ENCODE measurements at places on chromosomes 7 and 10.

DNA sequence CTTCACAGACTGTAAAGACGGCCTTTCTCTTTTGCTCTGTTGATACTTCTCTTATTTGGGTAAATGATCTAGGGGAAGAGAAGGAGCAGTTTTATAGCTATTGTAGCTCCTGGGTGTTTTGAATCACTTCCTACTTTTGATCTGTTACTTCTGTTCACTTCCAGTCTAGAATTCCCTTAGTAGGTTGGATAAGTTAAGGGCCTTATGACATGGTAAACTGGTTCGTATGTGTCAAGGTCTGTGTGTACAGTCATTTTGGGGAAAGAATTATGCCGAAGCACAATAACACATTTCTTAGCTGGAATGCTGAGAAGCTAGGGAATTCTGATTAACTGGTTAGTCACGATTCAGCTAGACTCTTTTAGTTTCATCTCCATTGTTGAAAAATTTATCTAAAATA, 8.1 kb downstream of the DENND10 start:
- no peaks in the 10 kb centered on the region for H3K27me3 ChIP-seq
- H3K36me3 ChIP-seq = peaks cover 18% of the 10 kb centered on the region

DNA sequence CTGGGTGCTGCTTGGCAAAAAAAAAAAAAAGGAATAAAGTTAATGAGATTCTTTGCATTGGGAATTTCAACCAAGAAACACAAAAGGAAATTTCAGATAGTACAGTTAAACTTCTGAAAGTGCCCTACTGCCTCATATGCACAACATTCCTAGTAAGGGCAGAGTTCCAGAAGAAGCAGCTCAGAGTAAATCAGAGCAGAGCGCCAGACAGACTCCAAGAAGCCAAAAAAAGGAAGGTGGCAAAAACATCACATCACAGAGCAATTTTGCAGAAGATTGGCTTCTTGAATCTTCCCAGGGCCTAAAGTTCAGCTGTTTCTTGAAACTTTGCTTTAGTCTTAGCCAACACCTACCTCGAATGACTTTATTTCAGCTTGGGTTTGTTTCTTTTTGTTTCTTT, 544.1 kb downstream of the XPNPEP1 start:
- H3K4me3 ChIP-seq = no peak overlapping the region
- no peak for DNase-seq
- H3K27ac ChIP-seq = no peak overlapping the region
- H3K36me3 ChIP-seq = no peaks in the 10 kb centered on the region
- no peaks in the 10 kb centered on the region for H3K27me3 ChIP-seq
- H3K4me1 ChIP-seq = no peaks in the 10 kb centered on the region

DNA sequence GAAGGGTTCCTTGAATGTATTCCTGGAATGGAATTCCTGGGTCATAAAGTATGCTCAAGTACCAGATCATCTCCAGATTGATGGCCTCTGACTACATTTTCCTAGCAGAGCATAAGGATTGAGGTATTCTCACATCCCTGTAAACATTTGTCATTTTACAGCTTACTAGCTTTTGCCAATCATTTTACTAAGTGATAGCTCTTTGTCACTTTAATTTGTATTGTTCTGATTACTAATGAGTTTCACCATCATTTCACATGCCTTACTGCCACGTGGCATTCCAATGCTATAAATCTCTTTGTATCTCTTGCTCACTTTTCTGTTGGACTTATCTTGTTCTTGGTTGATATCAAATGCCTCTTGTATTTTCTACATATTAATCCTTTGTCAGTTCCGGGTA, 68.6 kb upstream of the CACNB2 start:
- H3K27me3 ChIP-seq = peaks cover 1% of the 10 kb centered on the region
- DNase-seq = no peak
- no peaks in the 10 kb centered on the region for H3K4me1 ChIP-seq

DNA sequence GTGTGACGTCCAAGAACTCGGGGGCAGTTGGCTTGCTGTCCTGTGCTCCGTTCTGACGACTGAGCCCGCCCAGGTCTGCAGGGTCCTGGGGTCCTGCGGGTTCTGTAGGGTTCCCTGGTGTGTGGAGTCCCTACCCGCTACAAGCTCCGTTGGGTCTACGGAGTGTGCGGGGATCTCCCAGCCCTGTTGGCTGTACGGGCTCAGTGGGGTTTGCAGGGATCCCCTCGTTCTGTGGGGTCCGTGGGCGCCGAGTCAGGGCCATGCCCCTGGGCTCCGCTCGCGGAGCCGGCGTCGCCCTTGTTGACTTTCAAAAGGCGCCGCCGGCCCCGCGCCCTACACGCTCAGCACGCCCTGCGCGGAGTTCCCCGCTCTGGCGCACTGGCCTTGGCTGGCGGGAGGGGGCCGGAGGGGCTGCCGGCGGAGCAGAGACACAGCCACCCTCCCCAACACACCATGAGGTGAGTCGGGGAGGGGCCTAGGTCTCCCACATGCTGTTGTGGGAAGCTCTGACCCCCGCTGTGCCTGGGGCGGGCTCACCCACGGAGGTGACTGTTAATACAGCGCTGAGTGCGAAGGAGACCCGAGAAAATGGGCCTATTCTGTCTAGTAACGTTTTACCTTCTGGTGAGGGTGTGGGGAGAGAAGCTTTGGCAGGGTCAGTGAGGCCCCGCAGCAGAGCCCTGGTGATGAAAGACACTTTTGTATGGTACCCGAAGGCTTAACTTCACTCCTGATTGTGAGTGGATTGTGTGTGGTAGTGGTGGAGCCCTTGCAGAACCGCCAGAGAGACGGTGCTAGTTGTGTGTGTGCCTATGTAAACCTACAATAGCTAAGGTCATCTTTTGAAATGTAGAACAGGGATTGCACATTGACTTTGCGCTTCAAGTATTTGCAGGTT, 8.1 kb downstream of the TASOR2 start:
- H3K27me3 ChIP-seq = no peaks in the 10 kb centered on the region
- peak overlapping the region; percentile 91 for H3K27ac ChIP-seq
- peaks cover 4% of the 10 kb centered on the region for H3K36me3 ChIP-seq

GRCh38 chr7:41861642-41862041, 158.8 kb upstream of the INHBA start:
- H3K27ac ChIP-seq = no peak overlapping the region
- H3K4me3 ChIP-seq = no peak overlapping the region
- no peaks in the 10 kb centered on the region for H3K27me3 ChIP-seq
- peaks cover 4% of the 10 kb centered on the region for H3K4me1 ChIP-seq

GRCh38 chr7:32163141-32163806, 93.1 kb upstream of the PDE1C start:
- H3K4me1 ChIP-seq = no peaks in the 10 kb centered on the region
- H3K27ac ChIP-seq = no peak overlapping the region
- no peak for DNase-seq
- H3K4me3 ChIP-seq = no peak overlapping the region
- peaks cover 2% of the 10 kb centered on the region for H3K27me3 ChIP-seq

GRCh38 chr7:126535176-126535575, 717.6 kb downstream of the GRM8 start:
- DNase-seq = no peak
- H3K36me3 ChIP-seq = no peaks in the 10 kb centered on the region
- no peaks in the 10 kb centered on the region for H3K27me3 ChIP-seq
- H3K27ac ChIP-seq = no peak overlapping the region
- H3K4me3 ChIP-seq = no peak overlapping the region

DNA sequence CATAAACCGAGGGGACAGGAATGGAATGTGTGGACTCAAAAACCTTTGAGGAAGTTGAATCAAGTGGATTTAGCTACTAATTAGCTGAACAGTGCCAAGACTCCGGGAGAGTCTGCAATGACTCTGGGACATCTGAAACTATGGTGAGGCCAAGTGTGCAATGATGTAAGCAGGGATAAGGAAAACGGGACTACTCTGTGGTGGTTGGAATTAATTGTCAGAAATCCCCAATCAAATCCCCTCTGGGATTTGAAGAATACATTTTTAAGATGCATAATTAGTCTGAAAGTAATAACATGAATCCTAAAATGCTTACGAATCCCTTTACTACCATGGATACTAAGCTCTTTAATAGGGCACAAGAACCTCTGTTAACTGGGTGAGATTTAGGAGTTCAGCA, 602.8 kb downstream of the NRG3 start:
- no peaks in the 10 kb centered on the region for H3K27me3 ChIP-seq
- DNase-seq = no peak
- no peak overlapping the region for H3K4me3 ChIP-seq

DNA sequence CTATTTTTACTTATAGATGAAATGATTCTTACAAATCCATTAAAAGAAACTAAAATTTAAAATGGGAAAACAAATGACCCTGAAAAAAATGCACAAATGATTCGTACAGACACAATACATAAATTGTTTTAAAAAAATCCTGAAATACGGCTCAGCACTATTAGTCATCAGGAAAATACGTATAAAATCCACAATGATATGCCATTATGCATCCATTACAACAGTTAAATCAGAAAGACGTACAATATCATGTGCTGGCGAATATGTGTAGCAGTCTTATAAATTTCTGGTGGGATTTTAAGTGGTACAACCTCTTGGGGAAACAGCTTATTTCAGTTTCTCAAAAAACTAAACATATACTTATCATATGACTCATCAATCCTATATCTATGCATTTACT, 600.1 kb upstream of the STEAP1 start:
- no peaks in the 10 kb centered on the region for H3K4me1 ChIP-seq
- H3K36me3 ChIP-seq = no peaks in the 10 kb centered on the region
- no peaks in the 10 kb centered on the region for H3K27me3 ChIP-seq
- no peak overlapping the region for H3K27ac ChIP-seq
- H3K4me3 ChIP-seq = no peak overlapping the region

- H3K27me3 ChIP-seq = no peaks in the 10 kb centered on the region
- no peak overlapping the region for H3K4me3 ChIP-seq
- DNase-seq = no peak
- H3K4me1 ChIP-seq = no peaks in the 10 kb centered on the region
- no peak overlapping the region for H3K27ac ChIP-seq
- no peaks in the 10 kb centered on the region for H3K36me3 ChIP-seq
Observed at GRCh38 chr10:9635691-9636090, 1382.0 kb upstream of the CELF2 start.

DNA sequence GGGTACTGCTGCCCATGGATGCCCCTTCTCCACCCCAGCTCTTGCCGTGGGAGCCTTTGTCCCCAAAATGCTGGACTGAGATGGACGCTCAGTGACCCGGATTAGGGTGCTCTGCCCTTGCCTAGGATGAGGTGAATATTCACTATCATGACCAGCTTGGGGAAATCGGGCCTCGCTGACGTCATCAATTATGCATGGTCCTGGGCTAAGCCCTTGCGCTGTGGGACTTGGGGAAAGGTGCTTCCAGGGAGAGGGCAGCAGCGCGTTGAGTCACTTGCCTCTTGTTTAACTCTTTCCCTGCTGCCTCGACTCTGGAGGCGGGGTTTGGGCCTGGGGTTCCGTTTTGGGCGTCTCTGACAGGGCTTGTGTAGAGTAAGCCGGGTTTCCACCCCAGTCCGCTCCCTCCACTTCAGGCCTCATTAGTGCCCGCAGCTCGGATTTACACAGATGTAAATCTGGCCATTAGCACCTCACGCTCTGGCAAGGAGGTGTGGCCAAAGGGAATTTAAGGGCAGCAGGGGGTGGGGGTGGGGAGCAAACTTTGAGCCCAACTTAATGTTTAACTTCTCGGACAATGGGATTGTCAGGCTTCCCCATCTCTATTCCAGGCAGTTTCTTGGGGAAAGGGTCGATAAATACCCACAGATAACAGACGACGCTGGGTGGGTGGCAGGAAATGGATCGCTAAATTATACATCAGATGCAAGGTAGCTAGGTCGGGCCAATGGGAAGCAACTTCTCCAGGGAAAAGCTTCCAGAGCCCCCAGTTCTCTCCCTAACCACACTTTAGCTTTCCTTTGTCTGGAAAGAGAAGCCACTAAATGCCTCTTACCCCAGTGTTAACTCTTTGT, 51.3 kb upstream of the TCF7L2 start:
- no peaks in the 10 kb centered on the region for H3K4me1 ChIP-seq
- H3K27me3 ChIP-seq = peaks cover 2% of the 10 kb centered on the region
- H3K27ac ChIP-seq = no peak overlapping the region
- no peak overlapping the region for H3K4me3 ChIP-seq
- no peak for DNase-seq
- H3K36me3 ChIP-seq = no peaks in the 10 kb centered on the region

DNA sequence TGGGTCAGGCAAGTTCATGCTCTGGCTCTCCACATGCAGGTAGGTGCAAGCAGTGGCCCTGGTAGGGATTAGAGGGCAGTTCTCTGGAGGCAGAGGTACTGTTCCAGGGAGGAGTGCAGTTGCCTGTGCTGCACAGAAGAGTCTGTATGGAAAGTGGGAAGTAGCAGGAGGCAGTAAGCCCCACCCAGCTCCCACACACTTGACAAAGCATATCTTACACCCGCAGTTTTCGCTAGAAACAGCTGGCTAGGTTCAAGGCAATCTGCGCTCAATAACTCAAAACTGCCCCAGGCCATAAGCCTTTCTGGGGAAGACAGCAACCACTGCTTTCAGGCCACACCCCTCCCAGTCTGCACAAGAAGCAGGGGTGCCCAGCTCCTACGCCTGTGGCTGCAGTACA, 33.1 kb upstream of the ARMC3 start:
- no peak overlapping the region for H3K27ac ChIP-seq
- no peak overlapping the region for H3K4me3 ChIP-seq
- H3K36me3 ChIP-seq = no peaks in the 10 kb centered on the region

DNA sequence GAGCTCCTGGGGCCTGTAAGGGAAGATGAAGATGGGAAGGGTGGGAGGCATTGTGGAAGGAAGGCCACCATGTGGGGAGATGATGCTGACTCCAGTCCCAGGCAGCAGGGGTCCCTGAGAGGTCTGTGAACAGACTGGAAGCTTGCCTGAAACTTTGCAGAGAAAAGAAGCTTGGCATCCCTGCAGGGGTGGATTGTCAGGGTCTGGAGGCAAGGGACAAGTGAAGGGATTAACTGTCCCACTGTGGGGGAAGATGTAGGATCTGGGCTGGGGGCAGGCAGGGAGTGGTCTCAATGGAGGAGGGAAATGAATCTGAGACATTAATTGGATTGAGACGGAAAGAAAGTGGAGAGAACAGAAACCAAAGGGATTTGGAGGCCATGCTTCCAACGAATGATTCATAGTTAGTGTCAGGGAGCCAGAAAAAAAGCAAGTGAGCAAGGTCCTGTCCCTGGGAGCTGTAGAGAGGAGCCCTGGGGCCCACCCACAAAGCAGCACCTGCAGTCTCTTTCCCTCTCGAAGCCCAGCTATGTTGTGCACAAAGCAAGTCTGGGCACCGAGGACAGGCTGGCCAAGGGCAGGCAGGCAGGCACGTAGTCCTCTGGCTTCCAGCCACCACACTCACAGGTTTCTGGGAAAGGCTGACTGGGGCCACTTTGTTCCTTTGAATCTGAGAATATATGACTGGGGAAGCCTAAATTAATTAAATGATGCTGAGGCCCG, 4.7 kb upstream of the SLC18A3 start:
- peaks cover 39% of the 10 kb centered on the region for H3K27me3 ChIP-seq
- DNase-seq = no peak
- no peaks in the 10 kb centered on the region for H3K36me3 ChIP-seq
- peaks cover 4% of the 10 kb centered on the region for H3K4me1 ChIP-seq
- H3K27ac ChIP-seq = no peak overlapping the region

- no peak overlapping the region for H3K4me3 ChIP-seq
- no peak overlapping the region for H3K27ac ChIP-seq
- DNase-seq = no peak
Observed at GRCh38 chr7:509426-510130, 10.1 kb downstream of the PDGFA start.

GRCh38 chr10:127354992-127355391, 158.6 kb upstream of the INSYN2A start:
- no peaks in the 10 kb centered on the region for H3K36me3 ChIP-seq
- H3K27me3 ChIP-seq = no peaks in the 10 kb centered on the region
- no peak for DNase-seq
- H3K4me3 ChIP-seq = no peak overlapping the region

GRCh38 chr7:1678081-1678543, 8.0 kb downstream of the ELFN1 start:
- H3K4me1 ChIP-seq = peaks cover 3% of the 10 kb centered on the region
- peaks cover 12% of the 10 kb centered on the region for H3K27me3 ChIP-seq
- no peak for DNase-seq
- peaks cover 2% of the 10 kb centered on the region for H3K36me3 ChIP-seq
- no peak overlapping the region for H3K4me3 ChIP-seq
